ENCODE measurements at places on chromosomes 11 and 22.

- no peak for DNase-seq
Measured at GRCh38 chr11:5727691-5728090, 8.6 kb upstream of the OR56B1 start.

- DNase-seq, result no peak
Measured at GRCh38 chr22:50674606-50675552, 2.3 kb downstream of the SHANK3 start.

DNA sequence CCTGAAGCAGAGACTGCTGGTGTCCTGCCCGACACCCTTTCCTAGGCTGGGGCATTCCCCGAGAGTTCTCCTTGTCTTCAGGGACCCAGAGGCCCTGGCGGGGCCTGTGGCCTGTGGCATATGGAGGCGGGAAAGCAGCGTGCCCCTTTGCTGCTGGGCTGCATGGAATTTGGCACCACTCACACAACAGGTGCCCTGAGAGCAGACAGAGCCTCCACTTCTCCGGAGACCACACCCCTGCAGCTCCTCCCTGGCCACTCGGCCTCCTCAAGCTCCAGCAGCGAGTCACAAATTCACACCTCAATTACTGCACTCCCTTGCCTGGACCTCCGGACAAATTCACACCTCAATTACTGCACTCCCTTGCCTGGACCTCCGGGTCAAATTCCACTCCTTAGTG lies 1375.2 kb downstream of the TBC1D22A start:
- DNase-seq, result no peak

DNA sequence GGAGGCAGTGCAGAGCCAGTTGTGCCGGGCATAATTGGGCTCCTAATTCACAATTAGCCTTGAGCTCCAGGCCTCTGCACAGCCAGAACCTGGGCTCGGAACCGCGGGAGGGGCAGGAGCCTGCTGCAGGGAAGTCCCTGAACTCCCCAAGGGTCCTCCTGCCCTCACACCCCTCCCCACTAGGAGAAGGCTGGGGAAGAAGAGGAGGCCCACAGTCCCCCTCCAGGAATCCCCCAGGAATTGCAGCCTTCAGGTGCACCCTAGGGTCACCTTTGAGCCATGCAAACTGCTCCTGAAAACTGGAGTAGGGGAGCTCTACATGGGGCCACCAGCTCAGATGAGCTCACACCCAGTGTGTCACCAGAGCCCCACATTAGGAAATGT lies 93.8 kb upstream of the LMO1 start:
- no peak for DNase-seq

- DNase-seq, result no peak
Measured at GRCh38 chr11:65496304-65497140, 2.3 kb upstream of the MALAT1 start.

GRCh38 chr11:35584321-35584720 lies 33.9 kb upstream of the FJX1 start:
- no peak for DNase-seq

- no peak for DNase-seq
Measured at GRCh38 chr11:27717377-27717776, 17.1 kb upstream of the BDNF start.

DNA sequence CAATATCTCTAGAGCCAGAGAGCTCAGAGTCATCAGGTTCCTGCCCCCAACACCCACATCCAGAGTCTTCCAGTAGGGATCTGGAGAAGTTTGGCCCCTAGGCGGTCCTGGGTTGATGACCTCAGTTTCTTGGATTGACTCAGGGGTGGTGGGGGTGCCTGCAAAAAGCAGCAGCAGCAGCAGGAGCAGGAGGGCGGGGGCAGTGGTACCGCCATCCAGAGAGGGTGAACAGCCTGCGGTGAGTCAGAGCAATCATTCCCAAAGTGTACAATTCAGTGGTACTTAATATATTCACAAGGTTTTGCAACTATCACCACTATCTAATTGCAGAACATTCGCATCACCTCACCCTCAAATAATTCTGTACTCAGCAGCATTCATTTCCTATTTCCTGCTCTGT lies 9.9 kb upstream of the SEC14L3 start:
- DNase-seq, result no peak

- no peak for DNase-seq
Measured at GRCh38 chr22:41094041-41094593, 1.7 kb downstream of the EP300 start.

- no peak for DNase-seq
Measured at GRCh38 chr22:39349967-39350726, at the start of gene SYNGR1. SYNGR1 (plus strand) TSS chr22:39349991; CDS start chr22:39350011, 20 bp downstream.

GRCh38 chr11:96264364-96264763 lies 78.6 kb downstream of the MAML2 start:
- DNase-seq, result no peak

- DNase-seq, result no peak
Measured at GRCh38 chr11:32072872-32073643, 17.8 kb upstream of the RCN1 start.

DNA sequence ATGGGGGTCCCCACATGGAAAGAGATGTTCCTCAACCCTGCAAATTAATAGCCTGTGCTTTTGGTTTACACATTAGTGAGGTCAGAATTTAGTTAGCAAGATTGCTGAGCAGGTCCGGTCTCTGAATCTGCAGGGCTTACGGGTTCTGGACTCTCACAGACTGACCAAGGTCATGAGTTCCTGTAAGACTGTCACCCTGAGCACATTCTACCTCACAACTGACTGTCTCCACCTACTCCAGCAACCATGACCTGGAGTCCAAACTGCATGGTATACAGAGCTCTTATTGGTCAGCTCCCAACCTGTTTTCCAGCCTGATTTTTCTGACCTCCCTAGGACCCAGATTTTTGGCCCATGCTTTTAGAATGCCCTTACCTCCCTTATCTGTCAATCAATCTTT lies 28.2 kb downstream of the DKK3 start:
- DNase-seq, result no peak

DNA sequence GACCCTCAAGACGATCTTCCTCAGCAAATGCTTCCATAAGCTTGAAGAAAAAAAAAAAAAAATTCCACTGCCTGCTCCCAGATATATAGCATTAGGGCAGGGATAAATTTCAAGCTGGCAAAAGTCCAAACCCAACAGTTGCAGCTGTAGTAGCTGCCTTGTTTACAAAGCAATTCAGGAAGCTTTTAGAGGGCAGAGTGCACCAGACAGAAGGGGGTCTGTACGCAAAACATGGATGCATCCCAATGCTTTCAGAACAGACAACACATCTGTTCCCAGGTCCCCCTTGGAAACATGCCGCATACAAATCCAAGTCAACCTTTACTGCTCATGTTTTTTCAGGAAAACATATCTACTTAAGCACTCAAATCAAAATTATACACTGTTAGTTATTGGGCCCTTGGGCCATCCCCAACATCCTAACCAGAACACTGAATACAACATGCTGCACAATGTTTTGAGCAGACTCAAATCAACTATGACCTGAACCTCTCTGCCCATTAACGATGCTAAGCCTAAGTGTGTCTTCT lies 94.5 kb downstream of the CADM1 start:
- DNase-seq, result no peak

- DNase-seq, result no peak
Measured at GRCh38 chr22:28231441-28231840, 312.4 kb upstream of the PITPNB start.

Measured in effector memory CD4-positive, alpha-beta T cell (primary cell).